ENCODE measurements at places on chromosomes 4 and X. TPM values are rescaled to one million over a fixed set of nuclear protein-coding genes. Genes with fewer than 3 reads are reported as not detected.
A peak's percentile ranks its signal among the peaks of the same experiment; 100 is the strongest.

The UGT2B7 gene
- total RNA-seq, result 0.82 TPM

The TRIM75 gene
- not detected for total RNA-seq

- no peak for DNase-seq
Measured at GRCh38 chr4:168605411-168605810, 108.6 kb downstream of the PALLD start.

- no peak for DNase-seq
Measured at GRCh38 chr4:76996445-76996844, 46.9 kb downstream of the SEPTIN11 start.

- DNase-seq, result no peak
Measured at GRCh38 chrX:57083143-57083542, 38.2 kb downstream of the SPIN2B start.

GRCh38 chr4:139163806-139164206 lies 13.2 kb downstream of the ELF2 start:
- no peak for DNase-seq

DNA sequence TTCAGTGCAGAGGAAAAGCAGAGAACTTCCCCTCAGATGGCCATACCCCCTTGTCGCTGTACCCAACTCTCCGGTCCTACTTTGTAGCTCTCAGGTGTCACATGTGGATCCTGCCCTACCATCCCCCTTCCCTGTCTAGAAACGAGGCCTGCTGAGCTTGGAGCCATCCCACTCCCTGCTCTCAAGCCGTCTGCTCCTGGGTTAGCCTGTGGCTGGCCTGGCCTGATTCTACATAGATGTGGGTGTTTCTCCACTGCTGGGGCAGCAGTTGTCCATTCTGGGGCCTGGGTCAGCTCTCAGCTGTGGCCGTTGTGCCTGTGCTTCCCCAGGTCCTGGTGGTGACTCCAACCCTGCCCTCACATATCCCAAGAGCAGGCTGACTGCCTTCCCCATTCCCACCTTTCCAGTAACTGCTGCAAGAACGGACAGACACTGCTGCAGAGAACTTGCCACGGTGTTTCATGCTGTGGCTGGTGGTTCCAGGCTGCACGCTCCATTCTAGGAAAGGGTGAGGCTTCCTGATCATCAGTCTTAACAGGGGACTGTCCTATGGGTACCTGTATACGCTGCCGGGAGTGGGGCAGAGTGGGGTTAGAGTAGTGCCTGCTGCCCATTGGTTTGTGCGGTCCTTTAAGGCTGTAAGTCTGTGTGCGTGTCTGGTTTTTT lies 3.6 kb downstream of the IL9R start:
- DNase-seq, result no peak

DNA sequence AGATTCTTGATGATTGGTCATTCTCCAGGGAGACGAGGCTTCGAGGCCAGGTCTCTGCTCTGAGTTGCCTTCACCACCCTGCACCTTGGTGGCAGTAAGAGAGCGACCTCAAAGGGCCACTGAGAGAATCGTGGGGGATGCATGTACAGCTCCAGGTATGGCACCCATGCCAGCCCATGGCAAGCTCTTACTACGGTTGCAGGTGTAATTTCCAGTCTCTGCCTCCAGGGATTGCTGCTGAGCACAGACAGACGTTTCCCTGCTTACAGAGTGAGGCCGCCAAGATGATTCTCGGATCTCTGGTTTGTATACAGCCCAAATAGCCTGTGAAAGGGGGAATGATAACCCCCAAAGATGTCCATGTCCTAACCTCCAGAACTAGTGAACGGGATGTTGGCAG lies 16.3 kb upstream of the DRD5 start:
- DNase-seq, result peak; percentile 32

The FAM47E gene
- 1.6 TPM for total RNA-seq

The TRAM1L1 gene
- 5.0 TPM for total RNA-seq

DNA sequence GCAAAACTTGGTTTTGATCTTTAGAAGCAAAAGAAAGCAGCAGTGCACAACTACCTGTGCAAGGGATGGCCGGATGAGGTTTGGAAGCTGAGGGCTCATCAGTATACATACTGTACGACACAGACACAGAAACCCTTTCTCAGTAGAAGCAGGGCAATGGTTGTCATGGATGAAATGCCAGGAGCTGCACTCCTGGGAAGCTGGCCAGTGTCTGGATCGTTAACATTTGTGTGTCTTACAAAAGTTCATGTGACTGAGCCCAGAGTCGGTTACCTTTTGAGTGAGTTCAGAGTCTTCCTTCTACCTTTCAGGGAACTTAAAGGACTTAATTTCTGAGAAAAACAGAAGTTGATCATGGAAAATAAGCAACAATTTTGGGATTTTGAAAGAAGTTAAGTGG lies 230.3 kb downstream of the APBB2 start:
- DNase-seq, result no peak

The RBM46 gene
- total RNA-seq, result not detected

DNA sequence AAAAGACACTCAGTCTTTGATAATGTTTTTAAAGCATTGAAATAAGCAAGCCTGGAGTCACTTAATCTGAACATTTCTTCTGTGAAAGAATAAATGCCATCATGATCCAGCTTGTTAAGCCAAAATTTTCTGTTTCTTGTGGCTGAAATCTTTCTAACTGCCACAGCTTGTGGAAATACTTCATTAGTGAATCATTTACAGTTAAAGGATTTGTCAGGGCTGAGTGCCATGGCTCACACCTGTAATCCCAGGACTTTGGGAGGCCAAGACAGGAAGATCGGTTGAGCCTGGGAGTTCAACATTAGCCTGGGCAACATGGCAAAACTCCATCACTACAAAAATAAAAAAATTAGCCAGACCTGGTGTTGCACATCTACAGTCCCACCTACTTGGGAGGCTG lies 93.3 kb upstream of the PDE5A start:
- no peak for DNase-seq

The PDK3 gene
- total RNA-seq, result 21.1 TPM

DNA sequence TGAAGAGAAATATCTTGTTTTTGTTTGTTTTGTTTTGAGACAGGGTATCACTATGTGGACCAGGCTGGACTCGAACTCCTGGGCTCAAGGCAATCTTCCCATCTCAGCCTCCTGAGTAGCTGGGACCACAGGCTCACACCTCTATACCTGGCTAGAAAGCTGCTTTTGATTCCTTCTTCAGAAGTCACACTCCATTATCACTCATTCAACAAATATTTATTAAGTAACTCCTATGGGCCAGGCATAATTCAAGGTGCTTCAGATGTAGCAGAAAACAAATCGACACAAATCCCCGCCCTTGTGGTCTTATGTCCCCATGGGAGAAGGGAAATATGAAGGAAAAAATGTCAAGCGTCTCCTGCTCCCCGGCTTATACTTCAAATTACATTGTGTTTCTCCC lies 72.6 kb upstream of the DHX15 start:
- DNase-seq, result no peak

GRCh38 chrX:154295664-154296310 lies at the start of gene TKTL1:
Gene TKTL1 (plus strand): TSS chrX:154295795. CDS start chrX:154295860, 65 bp downstream.
- no peak for DNase-seq

GRCh38 chrX:57752866-57753265 lies 72.8 kb upstream of the NLRP2B start:
- DNase-seq, result no peak

The TMSB15C gene
- 18.7 TPM for total RNA-seq

DNA sequence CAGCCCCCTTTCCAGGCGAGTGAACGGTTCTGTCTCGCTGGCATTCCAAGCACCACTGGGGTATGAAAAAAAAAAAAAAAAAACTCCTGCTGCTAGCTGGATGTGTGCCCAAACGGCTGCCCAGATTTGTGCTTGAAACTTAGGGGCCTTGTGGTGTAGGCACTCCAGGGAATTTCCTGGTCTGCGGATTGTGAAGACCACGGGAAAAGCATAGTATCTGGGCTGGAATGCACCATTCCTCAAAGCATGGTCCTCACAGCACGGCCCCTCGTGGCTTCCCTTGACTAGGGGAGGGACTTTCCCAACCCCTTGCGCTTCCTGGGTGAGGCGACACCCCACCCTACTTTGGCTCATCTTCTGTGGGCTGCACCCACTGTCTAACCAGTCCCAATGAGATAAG lies 516.8 kb upstream of the FAM241A start:
- no peak for DNase-seq
